ENCODE measurements at places on chromosomes 11 and 22.

GRCh38 chr11:128964463-128964930 is 21.8 kb upstream of the TP53AIP1 start:
- H3K27ac ChIP-seq, result no peak overlapping the region
- H3K27me3 ChIP-seq, result no peaks in the 10 kb centered on the region
- H3K4me3 ChIP-seq, result no peak overlapping the region
- no peak for DNase-seq

DNA sequence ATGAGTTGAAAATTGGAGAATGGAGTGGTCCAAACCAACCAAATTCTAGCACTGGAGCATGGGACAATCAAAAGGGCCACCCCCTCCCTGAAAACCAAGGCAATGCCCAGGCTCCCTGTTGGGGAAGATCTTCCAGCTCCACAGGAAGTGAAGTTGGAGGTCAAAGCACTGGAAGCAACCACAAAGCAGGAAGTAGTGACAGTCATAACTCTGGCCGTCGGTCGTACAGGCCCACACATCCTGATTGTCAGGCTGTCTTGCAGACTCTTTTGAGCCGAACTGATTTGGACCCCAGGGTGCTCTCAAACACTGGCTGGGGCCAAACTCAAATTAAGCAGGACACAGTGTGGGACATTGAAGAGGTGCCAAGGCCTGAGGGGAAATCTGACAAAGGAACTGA is 80.5 kb upstream of the ADSL start:
- no peak overlapping the region for H3K27ac ChIP-seq
- no peak overlapping the region for H3K4me3 ChIP-seq
- no peaks in the 10 kb centered on the region for H3K4me1 ChIP-seq
- DNase-seq, result no peak
- peaks cover 15% of the 10 kb centered on the region for H3K36me3 ChIP-seq

GRCh38 chr11:48307760-48308386 is 1.9 kb downstream of the OR4S1 start:
- no peak overlapping the region for H3K27ac ChIP-seq
- no peaks in the 10 kb centered on the region for H3K36me3 ChIP-seq

DNA sequence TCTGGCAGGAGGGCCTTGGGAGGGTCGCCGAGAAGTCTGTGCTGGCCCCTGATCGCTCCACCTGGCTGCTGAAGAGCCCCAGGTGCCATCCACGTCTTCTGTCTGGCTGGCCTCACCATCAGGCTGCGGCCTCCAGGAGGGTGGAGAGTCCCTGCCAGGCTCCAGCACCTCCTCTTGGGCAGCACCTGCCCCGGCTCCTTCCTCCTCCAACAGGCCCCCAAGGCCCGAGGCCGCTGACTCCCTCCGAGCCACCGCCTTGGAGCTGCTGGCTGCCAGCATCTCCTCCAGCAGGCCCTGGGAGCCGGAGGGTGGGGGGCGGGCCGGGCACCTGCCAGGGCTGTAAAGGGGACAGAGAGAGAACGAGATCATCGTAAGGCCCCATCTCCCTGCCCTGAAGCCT is 22.3 kb downstream of the TNKS1BP1 start:
- no peak overlapping the region for H3K27ac ChIP-seq
- DNase-seq, result no peak
- no peaks in the 10 kb centered on the region for H3K27me3 ChIP-seq
- no peak overlapping the region for H3K4me3 ChIP-seq

GRCh38 chr11:5938603-5938965 is 3.5 kb upstream of the OR56A3 start:
- peak; percentile 6 for DNase-seq
- H3K27ac ChIP-seq, result no peak overlapping the region
- no peaks in the 10 kb centered on the region for H3K4me1 ChIP-seq
- H3K4me3 ChIP-seq, result no peak overlapping the region
- no peaks in the 10 kb centered on the region for H3K27me3 ChIP-seq

DNA sequence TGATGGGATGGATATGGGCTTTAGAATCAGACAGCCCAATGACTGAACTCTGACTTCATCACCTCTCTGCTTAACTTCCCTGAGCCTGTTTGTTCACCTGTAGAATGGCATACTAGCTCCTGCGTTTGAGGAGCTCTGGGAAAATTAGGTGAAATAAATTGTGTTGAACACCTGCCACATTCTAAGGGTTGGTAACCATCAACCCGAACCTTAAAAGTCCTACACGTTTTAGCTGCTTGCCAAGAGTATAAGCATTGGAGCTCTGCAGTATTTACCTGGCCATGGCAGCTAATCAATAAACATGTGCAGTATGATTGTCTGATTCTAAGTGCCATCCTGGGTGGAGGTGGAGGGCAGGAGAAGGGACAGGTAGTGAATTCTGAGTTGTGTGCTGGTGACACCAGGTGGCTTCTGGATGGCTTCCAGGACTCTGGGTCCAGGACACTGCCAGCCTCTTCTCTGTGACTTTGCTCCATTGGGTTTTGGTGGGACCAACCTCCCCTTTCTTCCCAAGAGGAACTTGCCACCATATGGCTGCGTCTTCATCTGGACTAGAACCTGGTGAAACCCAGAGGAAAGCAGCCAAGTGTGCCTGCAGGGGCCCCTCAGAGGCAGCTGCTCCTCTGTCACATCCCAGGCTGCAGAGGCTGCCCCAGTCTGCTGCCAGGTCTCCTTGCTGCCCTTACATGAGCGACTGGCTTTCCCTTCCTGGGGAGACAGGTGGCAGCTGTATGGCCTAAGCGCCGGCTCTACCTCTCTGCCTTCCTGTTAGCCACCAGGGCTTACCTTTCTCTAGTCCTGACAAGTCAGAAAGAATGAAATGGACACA is 85.6 kb downstream of the CACNG2 start:
- H3K4me1 ChIP-seq, result no peaks in the 10 kb centered on the region
- no peak for DNase-seq

DNA sequence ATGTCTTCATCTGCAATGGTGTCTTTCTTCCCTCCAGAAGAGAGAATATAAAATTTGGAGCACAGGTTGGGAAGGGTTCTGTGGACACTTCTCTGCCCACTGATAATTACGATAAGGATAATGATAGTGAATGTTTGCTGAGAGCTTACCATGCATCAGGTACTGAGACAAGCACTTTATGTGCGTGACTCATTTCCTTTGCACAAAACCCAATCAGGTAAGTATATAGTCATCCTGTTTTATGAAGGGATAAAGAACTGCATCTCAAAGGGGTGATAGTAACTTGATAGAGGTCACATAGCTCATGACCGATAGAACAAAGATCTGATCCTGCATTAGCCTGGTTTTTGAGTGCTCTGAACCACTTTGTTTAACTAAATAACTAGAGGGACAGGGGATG is 9.4 kb downstream of the DRD2 start:
- H3K27me3 ChIP-seq, result no peaks in the 10 kb centered on the region
- H3K4me3 ChIP-seq, result no peak overlapping the region
- no peaks in the 10 kb centered on the region for H3K4me1 ChIP-seq
- no peak overlapping the region for H3K27ac ChIP-seq
- no peaks in the 10 kb centered on the region for H3K36me3 ChIP-seq

DNA sequence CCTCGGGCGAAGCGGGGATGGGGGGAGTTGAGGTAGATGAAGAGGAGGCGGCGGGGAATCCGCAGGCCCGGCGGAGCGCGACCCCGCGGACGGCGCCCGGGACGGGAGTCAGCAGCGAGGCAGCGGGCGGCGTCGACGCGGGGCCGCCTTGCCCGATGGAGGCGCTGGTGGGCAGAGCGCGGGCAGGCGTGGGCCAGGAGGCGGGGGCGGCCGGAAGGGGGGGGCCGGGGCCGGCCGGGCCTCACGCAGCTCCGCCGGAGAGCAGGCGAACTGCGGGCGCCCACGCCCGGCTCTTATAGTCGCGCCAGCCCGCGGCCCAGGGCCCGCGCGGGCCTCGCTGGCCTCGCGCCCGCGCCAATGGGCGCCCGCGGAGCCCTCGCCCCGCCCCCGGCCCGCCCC is at the start of gene IGF2:
IGF2 (minus strand) TSS at position 267 of the 399 bp plus-strand sequence. CDS start 3,866 bp downstream, outside the sequence.
- no peaks in the 10 kb centered on the region for H3K36me3 ChIP-seq
- peak within 1 kb of the TSS; percentile 59 for H3K4me3 ChIP-seq
- peaks cover 13% of the 10 kb centered on the region for H3K4me1 ChIP-seq
- peaks cover 86% of the 10 kb centered on the region for H3K27me3 ChIP-seq
- peak; percentile 62 for DNase-seq

- no peak for DNase-seq
- no peaks in the 10 kb centered on the region for H3K36me3 ChIP-seq
- H3K27ac ChIP-seq, result no peak within 1 kb of the TSS
- no peaks in the 10 kb centered on the region for H3K4me1 ChIP-seq
- peak within 1 kb of the TSS; percentile 83 for H3K4me3 ChIP-seq
These were observed at the start of gene EFEMP2 for GRCh38 chr11:65872586-65873317. EFEMP2 (minus strand) TSS chr11:65872800; CDS start chr11:65872354, 446 bp downstream.

- H3K27ac ChIP-seq, result no peak overlapping the region
- no peaks in the 10 kb centered on the region for H3K36me3 ChIP-seq
- H3K4me1 ChIP-seq, result peaks cover 13% of the 10 kb centered on the region
These were observed 12.6 kb upstream of the UCP2 start for GRCh38 chr11:73995247-73995646.
